ENCODE measurements at places on chromosomes 12 and 14.

- DNase-seq: no peak
Observed at GRCh38 chr14:68888025-68888850, 90.9 kb downstream of the ACTN1 start.

DNA sequence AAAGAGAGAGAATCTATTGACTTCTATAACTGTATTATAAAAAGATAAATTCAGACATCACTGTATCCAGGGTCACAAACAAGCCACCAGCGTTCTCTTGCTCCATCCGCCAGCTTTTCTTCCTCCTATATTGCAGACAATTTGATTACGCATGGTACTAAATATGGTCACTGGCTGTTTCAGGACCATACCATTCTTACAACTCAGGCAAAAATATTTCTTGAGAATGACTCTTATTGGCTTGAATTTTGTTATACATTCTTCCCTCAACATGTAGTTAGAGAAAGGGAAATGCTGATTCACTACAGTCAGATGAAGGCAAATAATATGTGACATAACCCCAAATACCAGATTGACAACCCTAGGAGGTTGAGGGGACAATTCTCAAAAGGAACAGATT lies 101.3 kb downstream of the SLC6A15 start:
- DNase-seq: no peak

- DNase-seq: no peak
Observed at GRCh38 chr12:23464241-23464812, 485.1 kb downstream of the SOX5 start.

DNA sequence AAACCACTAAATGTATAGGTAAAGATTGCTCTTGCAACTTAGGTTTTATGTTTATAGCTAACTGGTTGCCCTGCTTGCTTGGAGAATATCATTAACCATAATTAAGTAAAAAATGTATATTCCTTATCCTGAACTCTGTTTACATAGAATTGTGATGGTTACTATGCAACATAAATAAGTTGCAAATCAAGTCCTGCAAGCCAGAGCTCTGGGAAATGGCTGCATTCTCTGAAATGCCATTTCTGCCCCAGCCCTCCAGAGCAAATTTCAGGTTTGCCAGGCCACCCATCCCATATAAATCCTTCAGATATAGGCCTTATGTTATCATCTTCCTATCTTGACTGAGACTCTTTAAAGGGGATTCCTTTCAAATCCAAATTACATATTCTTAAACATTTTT lies 118.4 kb upstream of the MYF6 start:
- DNase-seq: no peak

DNA sequence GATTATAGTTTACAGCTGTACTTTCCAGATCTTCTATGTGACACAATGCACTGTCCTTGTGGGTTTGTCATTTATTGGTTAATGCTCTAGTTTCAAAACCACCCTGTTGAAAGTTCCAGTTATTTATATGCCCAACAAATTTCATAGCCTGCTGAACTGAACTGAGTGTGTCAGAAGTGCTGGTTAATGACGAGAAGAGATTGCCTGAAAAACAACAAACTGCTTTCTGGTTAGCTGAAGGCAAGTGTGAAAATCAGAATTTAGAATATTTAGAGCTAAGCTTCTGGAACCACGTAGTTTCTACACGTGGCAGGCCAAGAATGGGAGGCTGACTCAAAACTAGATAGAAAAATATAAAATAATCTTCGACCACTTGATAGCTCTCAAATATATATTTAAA lies 19.1 kb upstream of the RIN3 start:
- DNase-seq: no peak

- no peak for DNase-seq
Observed at GRCh38 chr14:33393895-33394368, 455.3 kb downstream of the NPAS3 start.

GRCh38 chr14:101022916-101023435 lies 119.5 kb upstream of the RTL1 start:
- no peak for DNase-seq

DNA sequence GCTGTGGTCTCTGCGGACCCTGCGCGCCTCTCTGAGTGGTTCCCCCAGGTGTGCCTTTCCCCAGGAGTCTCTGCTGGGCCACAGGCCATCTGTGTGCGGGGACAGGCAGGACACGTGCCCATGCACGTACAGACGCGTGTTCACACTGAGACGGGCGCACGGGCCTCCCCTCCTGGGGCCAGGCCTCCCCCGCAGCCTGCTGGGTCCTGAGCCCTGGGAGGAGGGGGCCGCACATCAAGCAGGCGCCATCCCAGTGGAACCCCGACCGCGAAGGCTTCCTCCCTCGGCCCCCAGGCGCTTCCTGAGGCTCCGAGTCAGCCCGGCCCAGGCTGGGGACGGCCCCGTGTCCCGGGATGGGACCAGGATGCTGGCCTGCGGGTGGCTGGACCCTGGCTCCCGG lies 39.7 kb downstream of the LRCOL1 start:
- no peak for DNase-seq

DNA sequence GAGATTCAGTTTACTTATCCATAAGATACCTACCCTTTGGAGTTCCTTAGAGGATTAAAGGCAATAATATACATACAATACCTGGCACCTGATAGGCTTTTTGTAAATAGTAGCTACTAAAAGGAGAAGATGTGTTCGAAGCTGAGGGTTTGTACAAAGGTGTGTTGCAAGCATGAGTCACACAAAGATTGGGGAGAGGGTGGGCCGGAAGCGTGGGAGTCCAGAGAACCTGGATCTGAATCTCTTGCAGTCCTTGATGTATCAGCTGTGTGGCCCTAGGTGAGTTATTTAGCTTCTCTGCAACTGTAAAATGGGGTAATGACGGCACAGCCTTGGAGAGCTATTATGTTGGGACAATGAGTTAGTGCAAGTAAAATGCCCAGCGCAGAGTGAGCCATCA lies 61.6 kb upstream of the PSMC1 start:
- DNase-seq: no peak

GRCh38 chr14:20472536-20473169 lies 3.4 kb downstream of the PNP start:
- DNase-seq: no peak

DNA sequence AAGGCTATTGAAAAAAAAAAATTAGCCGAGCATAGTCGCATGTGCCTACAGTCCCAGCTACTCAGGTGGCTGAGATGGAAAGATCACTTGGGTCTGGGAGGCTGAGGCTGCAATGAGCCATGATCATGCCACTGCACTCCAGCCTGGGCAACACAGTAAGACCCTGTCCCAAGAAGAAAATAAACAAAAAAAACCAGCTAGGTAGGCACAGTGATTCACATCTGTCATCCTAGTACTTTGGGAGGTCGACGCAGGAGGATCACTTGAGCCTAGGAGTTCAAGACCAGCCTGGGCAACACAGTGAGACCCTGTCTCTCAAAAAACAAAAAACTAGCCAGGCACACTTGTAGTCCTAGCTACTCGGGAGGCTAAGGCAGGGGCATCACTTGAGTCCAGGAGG lies 8.2 kb downstream of the SARNP start:
- no peak for DNase-seq

DNA sequence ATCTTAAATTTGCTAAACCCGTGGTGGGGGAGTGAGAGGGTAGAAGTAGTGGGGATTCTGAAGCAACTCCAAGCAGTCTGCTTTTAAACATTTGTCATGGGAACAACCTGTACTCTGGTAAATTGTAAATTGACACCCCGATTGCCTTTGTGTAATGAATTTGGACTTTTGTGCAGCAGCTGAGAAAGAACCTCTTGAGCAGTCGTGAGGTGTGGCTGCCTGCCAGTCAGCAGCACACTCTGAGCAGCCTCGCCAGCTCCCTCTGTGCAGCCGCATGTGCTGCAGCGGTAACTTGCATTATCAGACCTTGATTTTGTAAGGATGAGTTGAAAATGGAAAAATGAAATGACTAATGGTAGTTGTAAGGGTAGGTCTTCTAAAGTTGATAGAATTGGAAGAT lies 74.3 kb downstream of the SUSD6 start:
- peak; percentile 73 for DNase-seq

DNA sequence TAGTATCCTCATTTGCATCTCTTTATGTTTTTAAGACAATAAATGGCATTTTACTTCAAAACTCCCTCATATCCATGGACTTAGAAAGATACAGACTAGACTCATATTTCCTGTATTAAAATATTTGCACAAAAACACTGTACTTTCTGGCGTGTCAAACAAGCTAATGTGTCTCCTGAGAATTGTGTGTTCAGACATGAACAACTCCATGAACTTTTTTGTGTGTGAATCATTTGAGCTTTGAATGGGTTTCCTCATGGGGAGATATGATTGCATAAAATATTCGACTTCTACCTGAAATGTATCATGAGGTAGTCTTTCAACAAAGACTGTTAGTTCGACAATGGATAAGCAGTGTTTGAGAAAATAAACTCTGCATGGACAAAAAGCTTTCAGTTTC lies 58.8 kb downstream of the TMEM30B start:
- no peak for DNase-seq

GRCh38 chr14:98694541-98694940 lies 577.5 kb downstream of the BCL11B start:
- no peak for DNase-seq

- no peak for DNase-seq
Observed at GRCh38 chr12:69658203-69658602, 40.9 kb downstream of the BEST3 start.

- no peak for DNase-seq
Observed at GRCh38 chr12:83318386-83319098, 631.8 kb downstream of the TMTC2 start.

DNA sequence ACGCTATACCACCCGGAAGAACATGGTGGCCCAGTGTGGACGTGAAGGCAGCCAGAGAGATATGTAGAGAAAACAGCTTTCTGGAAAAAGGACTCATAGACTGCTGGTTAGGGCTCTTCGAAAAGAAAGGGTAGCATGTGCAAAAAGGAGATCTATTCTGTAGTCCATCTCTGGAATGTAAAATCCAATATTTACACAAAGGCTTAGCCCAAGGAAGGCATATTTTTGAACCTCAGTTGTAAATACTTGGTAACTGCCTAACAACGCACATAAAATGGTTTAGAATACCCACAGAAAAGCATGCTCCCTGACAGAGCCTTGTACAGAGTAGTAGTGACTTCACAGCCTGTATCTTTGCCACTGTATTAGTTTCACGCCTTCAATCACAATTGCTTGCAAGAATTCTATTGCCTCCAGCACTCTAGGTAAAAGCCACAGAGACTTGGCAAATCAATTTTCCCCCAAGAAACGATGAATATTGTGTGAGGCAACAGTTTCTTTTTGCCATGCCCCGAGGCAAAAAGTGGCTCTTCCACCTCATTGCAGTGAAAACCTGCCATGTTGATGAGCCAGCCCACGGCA lies 59.2 kb downstream of the TRIM9 start:
- DNase-seq: no peak

DNA sequence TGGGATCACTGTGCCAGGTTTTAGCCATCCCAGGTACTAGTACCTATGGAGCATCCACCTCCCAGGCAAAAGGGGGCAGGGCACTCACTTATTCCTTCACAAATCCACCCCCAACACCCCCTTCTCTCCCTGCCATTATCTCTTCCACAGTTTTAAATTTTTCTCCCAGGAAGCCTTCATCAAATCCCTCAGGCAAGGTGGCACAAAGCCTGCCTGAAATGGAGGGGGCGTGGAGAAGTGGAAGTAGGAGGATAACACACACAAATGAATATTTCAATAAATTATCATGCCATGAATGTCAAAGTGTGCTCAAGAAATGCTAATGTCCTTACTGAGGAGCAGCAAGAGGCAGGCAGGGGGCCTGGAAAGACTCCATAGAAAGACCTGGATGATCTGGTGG lies 4.7 kb upstream of the CHST11 start:
- DNase-seq: no peak

- no peak for DNase-seq
Observed at GRCh38 chr12:11906286-11906935, 164.3 kb upstream of the BCL2L14 start.

- DNase-seq: no peak
Observed at GRCh38 chr14:95664066-95664465, 22.2 kb upstream of the TCL1B start.

DNA sequence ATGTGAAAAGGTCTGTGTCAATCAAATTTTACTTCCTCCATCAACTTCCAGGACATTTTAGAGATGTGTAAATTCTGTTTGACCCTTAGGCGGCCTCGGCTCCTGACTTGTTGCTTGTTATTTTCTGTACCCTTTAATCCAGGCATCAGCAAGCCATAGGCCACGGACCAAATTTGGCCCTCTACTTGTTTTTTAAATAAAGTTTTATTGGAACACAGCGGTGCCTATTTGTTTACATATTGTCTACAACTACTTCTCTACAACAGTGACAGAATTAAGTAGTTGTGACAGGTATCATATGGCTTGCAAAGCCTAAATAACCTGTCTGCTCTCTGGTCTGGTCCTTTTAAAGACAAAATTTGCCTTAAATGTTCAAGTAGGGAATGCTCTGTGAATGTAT lies 132.1 kb downstream of the AACS start:
- DNase-seq: no peak

DNA sequence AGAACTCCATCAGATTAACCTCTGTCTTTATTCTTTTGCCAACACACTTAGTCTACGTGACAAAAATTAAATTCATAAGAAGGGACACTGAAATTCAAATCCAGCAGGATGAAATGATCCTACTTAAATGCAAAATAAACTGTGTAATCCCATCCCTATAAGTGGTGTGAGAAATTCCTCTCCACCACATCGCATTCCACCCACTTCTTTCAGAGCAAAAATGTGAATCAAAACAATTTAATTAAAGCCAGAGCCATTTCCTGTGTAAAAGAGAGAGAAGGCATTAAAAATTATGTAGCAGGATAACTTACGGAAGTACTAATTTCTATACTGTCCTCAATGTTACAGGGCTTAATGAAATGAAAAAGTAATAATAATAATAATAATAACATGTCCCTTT lies 844.3 kb downstream of the GALC start:
- no peak for DNase-seq

- no peak for DNase-seq
Observed at GRCh38 chr12:42135259-42135814, 9.3 kb downstream of the GXYLT1 start.

GRCh38 chr12:9144730-9145106 lies 29.0 kb upstream of the A2M start:
- DNase-seq: no peak

- no peak for DNase-seq
Observed at GRCh38 chr12:54404061-54405004, 14.7 kb downstream of the ITGA5 start.

DNA sequence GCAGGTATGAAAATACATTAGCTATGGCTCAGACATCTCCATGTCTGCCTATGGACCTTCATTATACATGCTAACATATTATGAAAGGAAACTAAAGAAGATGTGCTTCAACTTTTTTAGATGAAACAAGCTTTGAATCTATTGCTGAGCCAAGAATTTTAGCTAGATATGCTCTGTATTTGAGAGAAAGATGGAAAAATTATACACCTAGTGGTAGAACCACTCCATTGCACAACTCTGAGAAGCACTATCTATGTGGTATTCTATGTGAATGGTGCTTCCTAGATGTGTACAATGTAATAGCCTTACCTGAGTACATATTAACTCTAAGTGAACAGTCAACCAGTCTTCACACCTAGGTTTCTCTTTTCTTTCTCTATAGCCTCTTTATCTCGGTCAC lies 17.3 kb downstream of the EPYC start:
- DNase-seq: no peak
